ENCODE measurements at places on chromosomes 2 and 18. TPM values are rescaled to one million over a fixed set of nuclear protein-coding genes. Genes with fewer than 3 reads are reported as not detected.
A peak's percentile ranks its signal among the peaks of the same experiment; 100 is the strongest.

The PFN4 gene
- under 0.01 TPM for total RNA-seq

GRCh38 chr18:11392292-11392691 is 217.1 kb upstream of the SLC35G4 start:
- peak; percentile 25 for DNase-seq

GRCh38 chr2:88450925-88451810 is 1.3 kb downstream of the FOXI3 start:
- no peak for DNase-seq

The AGXT gene
- not detected for total RNA-seq

The CYP27A1 gene
- 7.1 TPM for total RNA-seq

The STARD6 gene
- 0.20 TPM for total RNA-seq

The XPO1 gene
- total RNA-seq: 155 TPM

DNA sequence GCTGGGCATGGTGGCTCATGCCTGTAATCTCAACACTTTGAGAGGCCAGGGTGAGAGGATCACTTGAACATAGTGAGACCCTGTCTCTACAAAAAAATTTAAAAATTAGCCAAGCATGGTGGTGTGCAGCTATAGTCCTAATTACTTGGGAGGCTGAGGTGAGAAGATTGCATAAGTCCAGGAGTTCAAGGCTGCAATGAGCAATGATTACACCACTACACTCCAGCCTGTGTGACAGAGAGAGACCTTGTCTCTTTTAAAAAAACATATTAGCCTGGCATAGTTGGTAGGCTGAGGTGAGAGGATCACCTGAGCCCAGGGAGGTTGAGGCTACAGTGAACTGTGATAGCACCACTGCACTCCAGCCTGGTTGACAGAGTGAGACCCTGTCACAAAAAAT is 13.7 kb downstream of the TRAPPC8 start:
- DNase-seq: no peak

The ST8SIA3 gene
- total RNA-seq: not detected

DNA sequence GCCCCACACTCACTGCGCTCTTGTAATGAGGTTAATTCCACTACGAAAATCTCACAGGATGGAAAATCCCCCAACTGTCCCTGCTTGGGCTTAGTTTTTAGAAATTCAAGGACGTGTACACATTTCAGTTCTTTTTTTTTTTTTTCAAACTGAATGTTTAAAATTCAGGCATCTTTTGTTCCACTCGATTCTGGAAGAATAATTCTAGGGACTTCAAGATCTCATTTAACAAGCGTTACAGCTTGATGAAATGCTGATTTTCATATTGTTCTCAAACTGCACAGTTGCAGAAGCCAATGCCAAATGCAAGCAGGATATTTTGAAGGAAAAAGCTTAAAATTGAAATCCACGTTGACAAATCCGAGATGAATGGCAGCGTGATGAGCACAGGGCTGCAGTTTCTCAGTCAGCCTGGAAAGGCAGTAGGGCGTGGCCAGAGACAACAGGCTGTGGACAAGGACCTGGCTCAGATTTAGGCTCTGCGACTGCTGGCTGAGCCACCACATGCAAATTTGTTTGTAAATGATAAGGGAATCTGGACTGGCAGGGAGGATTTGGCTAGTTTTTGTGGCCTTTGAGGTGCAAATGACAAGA is 128.1 kb upstream of the MYCN start:
- DNase-seq: no peak

DNA sequence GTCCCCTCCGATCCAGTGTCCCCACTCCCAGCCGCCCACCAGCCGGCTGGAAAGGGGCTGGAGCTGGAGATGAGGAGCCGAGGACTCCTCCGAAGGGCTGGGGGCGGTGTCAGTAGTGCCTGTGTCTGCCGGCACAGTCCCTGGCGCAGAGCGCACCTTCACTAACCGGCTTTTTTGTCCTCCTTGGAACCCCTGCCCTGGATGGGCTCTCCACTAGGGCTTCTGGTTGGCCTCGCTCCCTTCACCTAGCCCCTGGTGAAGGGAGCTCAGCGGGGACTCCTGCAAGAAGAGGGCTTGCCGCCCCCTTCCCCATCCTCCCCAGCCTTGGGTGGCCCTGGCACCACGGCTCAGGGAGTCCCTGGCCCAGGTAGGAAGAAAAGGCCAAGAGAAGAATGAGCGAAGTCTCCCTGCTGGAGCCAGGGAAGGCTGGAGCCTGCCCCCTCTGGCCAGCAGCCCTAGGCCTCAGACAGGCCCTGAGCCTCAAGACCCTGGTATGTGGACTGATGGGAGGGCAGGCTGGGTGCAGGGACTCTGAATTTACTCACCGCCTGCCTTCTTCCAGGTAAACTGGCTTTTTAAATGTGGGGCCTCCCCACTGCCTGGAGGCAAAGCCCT is 570 bp upstream of the ECEL1 start:
- no peak for DNase-seq

DNA sequence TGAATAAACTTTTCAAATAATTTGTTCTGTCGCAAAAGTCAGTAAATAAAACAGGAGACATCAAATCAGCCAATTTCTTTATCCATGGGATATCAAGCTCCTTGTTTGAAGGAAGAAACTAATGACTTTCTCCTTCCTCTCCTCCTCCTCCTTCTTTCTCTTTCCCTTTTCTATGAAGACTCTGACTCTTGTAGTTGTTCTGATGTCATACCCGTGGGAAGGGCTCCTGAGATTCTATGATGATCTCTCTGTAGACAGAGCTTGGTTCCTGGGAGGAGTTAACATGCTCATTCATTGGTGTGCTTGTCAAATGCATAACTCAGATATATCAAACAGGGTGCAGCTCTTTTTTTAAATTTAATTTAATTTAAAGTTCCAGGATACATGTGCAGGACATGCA is 118.7 kb upstream of the KCTD1 start:
- no peak for DNase-seq

- peak; percentile 59 for DNase-seq
Measured at GRCh38 chr2:241272303-241273209, 42.9 kb downstream of the HDLBP start.

DNA sequence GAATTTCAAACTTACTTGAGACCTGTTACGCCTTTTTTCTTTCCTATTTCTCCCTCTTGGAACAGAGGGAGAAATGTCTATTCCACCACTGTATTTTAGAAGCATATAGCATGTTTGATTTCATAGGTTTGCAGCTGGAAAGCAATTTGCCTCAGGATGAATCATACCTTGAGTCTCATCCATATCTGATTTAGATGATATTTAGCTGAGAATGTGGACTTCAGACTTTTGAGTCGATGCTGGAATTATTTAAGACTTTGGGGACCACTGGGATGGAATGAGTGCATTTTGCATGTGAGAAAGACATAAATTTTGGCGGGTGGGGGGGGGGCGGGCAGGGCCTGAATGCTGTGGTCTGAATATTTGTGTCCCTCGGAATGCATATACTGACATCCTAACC is 282.7 kb upstream of the STON1 start:
- no peak for DNase-seq

DNA sequence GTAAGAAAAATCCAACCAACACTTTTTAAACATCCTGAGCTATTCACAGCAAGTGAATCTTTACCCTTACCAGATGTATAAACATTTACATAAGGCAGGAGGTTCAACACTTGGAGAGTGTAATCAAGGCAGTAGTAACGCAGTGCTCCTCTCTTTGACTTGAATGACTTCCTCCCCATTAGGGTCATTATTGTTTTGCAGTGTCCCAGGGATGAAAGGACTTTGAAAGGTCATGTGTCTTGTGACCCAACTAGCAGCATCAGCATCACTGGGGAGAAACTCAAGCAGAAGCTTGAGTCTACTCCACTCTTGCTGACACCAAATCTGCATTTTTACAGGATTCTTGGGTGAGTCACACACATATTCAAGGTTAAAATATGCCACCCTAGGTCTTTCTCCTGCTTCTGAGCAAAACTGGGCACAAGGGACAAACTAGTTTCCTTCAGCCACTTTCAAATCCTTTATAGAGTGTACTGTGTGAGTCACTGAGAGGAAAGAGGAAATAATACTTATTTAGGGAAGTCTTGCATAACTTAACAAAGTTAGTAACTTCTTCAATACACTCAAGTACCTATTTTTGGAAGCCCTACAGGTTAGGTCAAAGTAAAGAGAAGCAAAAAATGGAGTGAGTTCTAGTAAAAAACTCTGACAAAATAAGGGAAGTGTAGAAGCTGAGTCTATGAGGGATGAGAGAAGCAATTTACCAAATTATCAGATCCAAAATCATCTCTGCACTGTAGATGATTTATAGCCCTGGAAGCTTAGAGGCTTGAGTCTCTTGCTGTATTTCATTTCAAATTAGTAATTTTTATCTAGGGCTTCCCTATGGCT is 51.0 kb upstream of the EML4 start:
- no peak for DNase-seq

DNA sequence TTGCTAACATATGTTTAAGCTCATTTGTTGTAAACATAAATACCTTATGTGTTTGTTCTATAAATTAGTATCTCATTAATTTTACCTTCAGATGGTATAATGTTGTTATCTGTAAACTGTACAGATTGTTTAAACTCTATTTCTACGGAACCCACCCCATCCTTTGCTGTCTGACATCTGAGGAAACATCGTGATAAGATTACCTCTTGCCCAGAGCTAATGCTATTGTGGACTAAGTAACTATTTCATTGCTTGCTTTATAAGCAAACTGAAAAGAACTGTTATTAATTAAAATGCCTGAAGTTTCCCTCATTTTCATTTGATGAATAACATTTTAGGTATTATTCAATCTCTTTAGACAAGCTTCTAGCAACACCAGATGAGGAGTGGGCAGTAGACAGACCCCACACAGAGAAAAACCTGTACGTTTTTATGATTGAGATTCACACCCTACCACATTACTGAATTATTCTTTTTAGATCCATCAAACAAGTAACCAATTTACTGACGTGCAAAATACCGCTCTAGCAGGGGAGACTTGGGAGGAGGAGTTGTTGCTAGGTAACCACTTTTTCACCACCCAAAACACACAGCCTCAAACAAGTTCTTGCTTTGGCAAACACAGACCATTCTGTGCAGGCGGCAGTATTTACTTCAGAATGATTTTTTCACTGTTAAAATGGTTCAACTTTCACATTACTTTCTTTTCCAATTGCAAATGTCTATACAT is 1.9 kb upstream of the SYT4 start:
- no peak for DNase-seq

The LCT gene
- not detected for total RNA-seq

The RAX gene
- not detected for total RNA-seq

GRCh38 chr18:29056800-29057199 is 879.9 kb upstream of the CDH2 start:
- DNase-seq: no peak

The MTIF2 gene
- 24.0 TPM for total RNA-seq

The SH3RF3 gene
- total RNA-seq: 4.8 TPM

The FMNL2 gene
- 48.4 TPM for total RNA-seq

GRCh38 chr2:237558961-237559641 is 7.3 kb upstream of the PRLH start:
- DNase-seq: no peak

GRCh38 chr2:160561551-160562295 is 68.1 kb upstream of the RBMS1 start:
- DNase-seq: no peak

All from lung microvascular endothelial cell (primary cell).